ENCODE measurements at places on chromosomes 7 and 10.

- DNase-seq = no peak
These were observed 15.6 kb upstream of the EFCAB10 start for GRCh38 chr7:105596866-105597265.

- no peak for DNase-seq
These were observed 8.3 kb upstream of the FRMPD2 start for GRCh38 chr10:48282829-48283228.

DNA sequence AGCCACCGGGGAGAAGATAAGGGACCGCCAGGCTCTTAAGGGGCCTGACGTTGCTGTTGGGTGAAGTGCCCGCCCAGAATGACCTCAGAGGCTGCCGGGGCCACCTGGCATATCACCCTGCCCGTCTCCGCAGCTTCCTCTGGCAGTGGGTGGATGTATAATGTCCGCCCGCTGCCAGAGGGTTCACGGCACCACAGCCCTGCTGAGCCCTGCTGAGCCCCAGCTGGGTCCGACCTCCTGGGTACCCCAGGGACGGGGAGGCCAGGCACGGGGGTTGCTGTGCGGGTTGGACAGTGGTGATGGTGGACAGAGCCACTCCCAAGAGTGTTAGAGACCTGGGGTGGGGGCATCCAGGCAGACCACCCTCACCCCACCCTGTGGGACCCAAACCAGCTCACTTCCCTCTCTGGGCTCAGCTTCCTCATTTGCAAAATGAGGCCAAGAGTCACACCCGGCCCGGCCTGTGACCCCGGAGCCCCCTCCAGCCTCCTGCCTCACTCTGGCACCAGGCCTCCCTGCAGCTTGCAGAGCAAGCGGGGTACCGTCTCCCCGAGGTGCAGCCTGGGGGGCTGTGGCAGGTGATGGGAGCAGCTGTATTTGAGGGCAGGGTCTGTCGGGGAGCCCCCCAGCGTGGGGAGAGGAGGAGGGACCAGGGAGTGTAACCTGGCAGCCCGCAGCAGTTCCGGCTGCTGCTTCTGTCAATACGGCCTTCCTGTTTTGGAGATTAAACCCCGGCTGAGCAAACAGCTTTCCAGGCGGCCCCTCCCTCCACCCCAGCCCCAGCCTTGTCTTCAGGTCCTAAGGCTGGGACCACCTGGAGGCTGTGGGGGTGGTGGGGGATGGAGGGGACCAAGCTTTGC lies 8.4 kb upstream of the LFNG start:
- peak; percentile 87 for DNase-seq

DNA sequence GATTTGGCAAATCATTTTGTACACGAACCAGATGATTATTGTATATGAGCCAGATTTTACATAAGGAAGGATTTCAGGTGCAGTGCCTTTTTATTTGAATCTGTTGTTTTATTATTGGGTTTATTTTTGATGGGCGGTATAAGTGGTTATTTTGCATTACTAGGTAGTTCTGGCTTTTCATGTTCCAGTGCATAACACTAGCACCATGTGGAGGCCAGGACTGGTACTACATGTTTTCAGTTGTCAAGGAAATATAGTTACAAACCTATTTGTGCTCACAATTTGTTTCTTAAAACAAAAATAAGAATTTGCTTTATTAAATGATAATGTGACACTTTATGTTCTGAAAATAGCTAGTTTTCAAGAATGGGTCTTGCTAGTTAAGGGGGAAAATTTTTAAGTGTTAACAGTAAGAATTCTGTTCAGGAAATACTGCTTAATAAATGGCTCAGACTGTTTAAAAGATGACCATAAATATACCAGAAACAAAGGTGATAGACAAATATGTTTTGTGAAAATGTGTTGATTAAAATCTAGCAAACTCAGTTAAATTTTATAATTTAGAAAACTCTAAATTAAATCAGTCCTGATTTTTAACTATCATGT lies 7.1 kb upstream of the SEMA3E start:
- no peak for DNase-seq

Data from CD14-positive monocyte (primary cell).